Upper lobe of right lung (tissue), 1 donor: ENCODE measurements at places on chromosomes 7 and 10. TPM values are rescaled to one million over a fixed set of nuclear protein-coding genes. Genes with fewer than 3 reads are reported as not detected.
A peak's percentile ranks its signal among the peaks of the same experiment; 100 is the strongest.

GRCh38 chr10:31352436-31353226 is 33.6 kb downstream of the ZEB1 start:
- no peak overlapping the region for H3K27ac ChIP-seq
- H3K4me3 ChIP-seq = no peak overlapping the region
- H3K27me3 ChIP-seq = no peaks in the 10 kb centered on the region
- H3K36me3 ChIP-seq = no peaks in the 10 kb centered on the region
- no peak for DNase-seq

DNA sequence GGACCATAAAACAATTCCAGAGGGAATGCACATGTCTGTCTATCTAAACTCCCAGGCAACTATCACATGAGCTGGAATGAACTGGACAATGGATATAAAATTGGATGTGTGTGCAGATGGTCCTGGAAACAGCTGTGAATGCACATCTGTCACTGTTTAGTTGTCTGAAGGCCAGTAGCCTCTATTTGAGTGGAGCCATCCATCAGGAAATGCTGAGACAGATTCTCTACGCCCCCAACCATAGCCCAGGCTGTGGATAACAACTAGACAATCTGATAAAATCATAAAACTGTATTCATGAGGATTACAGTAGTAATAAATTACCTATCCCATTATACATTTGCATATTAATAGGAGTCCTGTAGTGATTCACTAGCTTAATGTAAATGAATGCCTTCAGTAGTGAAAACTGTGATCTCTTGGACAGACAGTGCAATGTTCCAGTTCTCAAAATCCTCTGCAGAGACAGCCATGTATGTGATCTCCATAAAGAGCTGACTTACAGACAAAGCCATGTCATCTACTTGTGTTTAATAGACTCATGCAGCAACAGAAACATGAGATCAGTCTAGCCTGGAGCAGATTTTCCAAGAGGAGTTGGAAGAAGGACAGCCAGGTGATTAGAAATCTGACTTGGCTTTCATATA is 907.6 kb downstream of the KCNMA1 start:
- H3K4me1 ChIP-seq = no peaks in the 10 kb centered on the region
- H3K36me3 ChIP-seq = no peaks in the 10 kb centered on the region
- H3K27ac ChIP-seq = no peak overlapping the region

GRCh38 chr7:143104759-143105158 is 27.1 kb upstream of the PIP start:
- no peak overlapping the region for H3K27ac ChIP-seq
- H3K4me1 ChIP-seq = no peaks in the 10 kb centered on the region
- no peaks in the 10 kb centered on the region for H3K36me3 ChIP-seq
- DNase-seq = no peak

DNA sequence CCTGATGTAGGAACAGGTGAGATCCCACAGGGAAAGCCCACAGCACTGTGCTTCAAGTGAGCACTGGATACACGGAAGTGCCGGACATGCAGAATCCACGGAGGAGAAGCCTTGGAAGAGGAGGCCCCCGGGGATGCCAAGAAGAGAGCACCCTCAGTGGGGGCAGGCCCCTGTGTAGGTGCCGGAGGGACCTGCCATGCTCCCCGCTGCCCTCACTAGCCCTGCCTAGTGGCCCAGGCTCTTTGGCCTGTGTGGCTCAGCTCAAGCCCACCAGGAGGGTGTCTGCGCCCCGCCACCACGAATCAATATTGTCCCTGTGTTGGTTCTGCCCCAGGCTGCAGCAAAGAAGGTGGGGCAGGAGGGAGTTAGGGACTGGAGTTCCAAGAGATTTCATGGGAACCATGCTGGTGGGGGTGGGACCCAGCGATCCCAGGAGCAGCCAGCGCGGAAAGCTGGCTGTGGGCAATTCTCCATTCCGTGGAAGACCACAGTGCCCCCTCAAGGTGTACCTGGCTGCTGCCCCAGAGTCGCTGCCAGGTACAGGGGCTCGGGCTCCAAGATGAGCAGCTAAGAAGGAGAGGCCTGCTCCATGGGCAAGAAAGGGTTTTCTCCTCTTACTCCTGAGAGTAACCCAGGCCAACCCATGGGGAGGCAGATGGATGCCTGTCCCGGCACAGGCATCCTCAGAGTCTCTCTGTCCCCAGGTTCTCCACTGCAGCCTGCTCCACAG is 34.9 kb upstream of the LEP start:
- no peak for DNase-seq
- H3K4me3 ChIP-seq = no peak overlapping the region
- H3K36me3 ChIP-seq = no peaks in the 10 kb centered on the region
- peaks cover 6% of the 10 kb centered on the region for H3K4me1 ChIP-seq
- H3K27me3 ChIP-seq = peaks cover 61% of the 10 kb centered on the region

DNA sequence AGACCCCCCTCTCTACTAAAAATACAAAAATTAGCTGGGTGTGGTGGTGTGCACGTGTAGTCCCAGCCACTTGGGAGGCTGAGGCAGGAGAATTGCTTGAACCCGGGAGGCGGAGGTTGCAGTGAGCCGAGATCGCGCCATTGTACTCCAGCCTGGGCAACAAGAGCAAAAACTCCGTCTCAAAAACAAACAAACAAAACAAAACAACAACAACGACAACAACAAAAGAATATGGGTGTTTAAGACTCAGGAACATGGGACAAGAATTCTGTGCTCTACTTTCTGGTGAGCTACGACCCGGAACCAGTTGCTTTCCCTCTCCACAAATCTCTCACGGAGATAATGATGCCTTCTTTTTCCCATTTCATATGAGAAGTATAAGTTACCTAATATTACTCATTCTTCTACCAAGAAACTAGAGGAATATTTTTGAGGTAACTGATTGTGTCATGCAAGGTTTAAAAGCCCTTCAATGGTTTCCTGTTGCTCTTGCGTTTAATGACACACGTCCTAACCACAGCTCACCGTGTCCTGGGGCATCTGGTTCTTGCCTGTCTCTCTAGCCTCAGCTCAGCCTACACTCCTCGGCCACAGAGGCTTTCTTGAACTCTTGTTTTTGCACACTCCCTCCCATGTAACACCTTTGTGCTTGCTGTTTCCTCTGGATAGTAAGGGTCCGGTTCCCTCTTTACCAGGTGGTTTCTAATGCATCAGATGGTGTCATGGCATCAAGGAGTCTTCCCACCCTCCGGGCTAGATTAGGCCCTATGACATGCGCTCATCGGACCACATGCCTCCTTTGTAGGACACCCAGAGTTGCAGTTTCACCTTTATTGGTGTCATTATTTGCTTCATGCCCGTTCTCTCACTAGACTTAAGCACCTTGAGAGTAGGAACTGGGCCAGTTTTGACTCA is 67.5 kb downstream of the PFKFB3 start:
- no peaks in the 10 kb centered on the region for H3K27me3 ChIP-seq
- peak overlapping the region; percentile 68 for H3K27ac ChIP-seq
- no peaks in the 10 kb centered on the region for H3K36me3 ChIP-seq
- H3K4me1 ChIP-seq = peaks cover 14% of the 10 kb centered on the region

DNA sequence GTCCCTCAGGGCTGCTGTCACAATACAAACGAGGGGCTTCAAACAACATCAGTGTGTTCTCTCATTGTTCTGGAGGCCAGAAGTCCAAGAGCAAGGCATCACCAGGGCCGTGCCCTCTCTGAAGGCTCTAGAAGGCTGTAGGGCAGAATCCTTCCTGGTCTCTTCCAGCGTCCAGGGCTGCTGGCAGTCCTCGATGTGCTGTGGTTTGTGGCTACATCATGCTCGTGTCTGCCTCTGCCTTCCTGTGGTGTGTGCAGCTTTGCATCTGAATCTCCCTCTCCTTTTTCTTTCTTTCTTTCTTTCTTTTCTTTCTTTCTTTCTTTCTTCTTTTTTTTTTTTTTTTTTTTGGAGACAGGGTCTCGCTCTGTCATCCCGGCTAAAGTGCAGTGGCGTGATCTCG is 103.5 kb downstream of the INSYN2A start:
- no peaks in the 10 kb centered on the region for H3K27me3 ChIP-seq
- H3K4me1 ChIP-seq = no peaks in the 10 kb centered on the region
- peaks cover 7% of the 10 kb centered on the region for H3K36me3 ChIP-seq
- H3K4me3 ChIP-seq = no peak overlapping the region

DNA sequence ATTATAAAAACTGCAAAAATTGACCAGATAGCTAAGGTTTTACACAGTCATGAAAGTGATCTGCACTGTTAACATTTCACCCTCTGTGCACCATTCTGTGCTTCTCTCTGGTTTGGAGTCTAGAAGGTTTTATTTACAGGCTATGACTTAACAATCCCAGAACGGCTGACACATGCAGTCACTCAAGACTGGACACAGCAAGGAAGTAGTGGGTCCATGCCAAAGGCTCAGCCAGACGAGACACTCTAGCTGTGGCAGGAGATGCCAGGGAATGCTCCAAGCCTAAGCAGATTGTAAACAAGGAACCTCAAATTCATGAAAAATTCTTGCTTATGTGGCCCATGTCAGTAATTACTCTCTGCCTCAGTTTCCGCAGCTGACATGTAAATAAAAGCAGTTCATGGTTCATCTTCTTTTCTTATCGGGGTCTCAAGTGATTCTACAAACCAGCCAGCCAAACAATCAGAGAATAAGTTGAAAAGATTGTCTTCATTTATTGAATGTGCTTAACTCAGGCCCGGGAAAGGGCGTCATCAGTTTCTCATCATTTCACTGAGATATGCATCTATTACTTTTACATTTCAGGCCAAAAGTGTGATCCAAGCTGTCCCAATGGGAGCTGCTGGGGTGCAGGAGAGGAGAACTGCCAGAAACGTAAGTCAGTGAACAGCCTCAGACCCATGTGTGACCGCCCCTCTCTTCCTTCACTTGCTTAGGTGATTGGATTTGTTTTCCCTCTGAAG is 132.1 kb downstream of the EGFR start:
- no peaks in the 10 kb centered on the region for H3K4me1 ChIP-seq
- no peak overlapping the region for H3K27ac ChIP-seq
- peaks cover 65% of the 10 kb centered on the region for H3K36me3 ChIP-seq
- DNase-seq = no peak
- no peaks in the 10 kb centered on the region for H3K27me3 ChIP-seq

DNA sequence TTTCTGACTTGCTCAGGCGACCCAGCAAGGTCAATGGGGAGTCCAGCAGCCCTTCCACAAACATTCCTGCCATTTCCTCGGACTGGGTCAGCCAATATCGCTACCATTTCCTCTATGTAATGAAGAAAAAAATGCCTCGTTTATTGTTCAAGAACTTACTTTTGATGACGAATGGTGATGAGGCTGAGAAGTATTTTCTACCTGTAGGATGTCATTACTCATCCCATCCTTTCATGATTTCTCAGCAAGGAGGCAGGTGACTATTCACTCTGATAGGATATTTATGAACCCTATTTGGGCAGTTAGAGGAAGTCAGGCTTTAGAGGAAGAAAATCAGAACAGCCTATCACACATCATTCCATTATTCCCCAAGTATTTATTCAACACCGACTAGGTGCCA is 178.6 kb downstream of the FANK1 start:
- no peaks in the 10 kb centered on the region for H3K36me3 ChIP-seq
- H3K4me1 ChIP-seq = no peaks in the 10 kb centered on the region
- no peak for DNase-seq
- H3K4me3 ChIP-seq = no peak overlapping the region
- H3K27ac ChIP-seq = no peak overlapping the region

GRCh38 chr10:22652988-22653481 is 61.3 kb downstream of the PIP4K2A start:
- no peaks in the 10 kb centered on the region for H3K27me3 ChIP-seq
- no peaks in the 10 kb centered on the region for H3K36me3 ChIP-seq
- H3K4me1 ChIP-seq = peaks cover 76% of the 10 kb centered on the region
- no peak overlapping the region for H3K27ac ChIP-seq
- no peak for DNase-seq
- H3K4me3 ChIP-seq = no peak overlapping the region

GRCh38 chr7:89849052-89849451 is 305.2 kb upstream of the STEAP1 start:
- no peak overlapping the region for H3K27ac ChIP-seq
- no peaks in the 10 kb centered on the region for H3K36me3 ChIP-seq
- no peak for DNase-seq
- no peaks in the 10 kb centered on the region for H3K27me3 ChIP-seq
- H3K4me3 ChIP-seq = no peak overlapping the region
- no peaks in the 10 kb centered on the region for H3K4me1 ChIP-seq

DNA sequence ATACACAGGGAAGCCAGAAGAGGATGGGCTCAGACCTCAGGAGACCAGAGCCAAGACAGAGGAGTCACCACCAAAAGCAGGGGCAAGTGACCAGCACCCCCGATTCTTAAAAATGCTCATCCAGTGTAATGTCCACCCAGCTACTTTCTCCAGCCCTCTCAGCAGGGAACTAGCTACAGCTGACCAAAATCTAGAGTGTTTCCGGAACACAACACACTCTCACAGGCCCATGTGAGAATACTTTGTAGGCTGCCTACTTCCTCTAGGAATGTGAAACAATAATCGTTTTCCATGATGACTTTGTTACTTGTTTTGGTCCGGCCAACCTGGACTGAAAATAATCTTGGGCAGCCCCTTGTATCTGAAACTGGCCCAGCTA is 14.5 kb downstream of the PSAP start:
- H3K27me3 ChIP-seq = no peaks in the 10 kb centered on the region
- DNase-seq = no peak

GRCh38 chr7:94244760-94245159 is 149.9 kb upstream of the COL1A2 start:
- no peaks in the 10 kb centered on the region for H3K27me3 ChIP-seq
- H3K4me3 ChIP-seq = no peak overlapping the region
- H3K4me1 ChIP-seq = no peaks in the 10 kb centered on the region
- H3K27ac ChIP-seq = no peak overlapping the region
- H3K36me3 ChIP-seq = no peaks in the 10 kb centered on the region

The NYAP1 gene
- total RNA-seq = 0.55 TPM

The ASZ1 gene
- not detected for total RNA-seq

The MKX gene
- 1.7 TPM for total RNA-seq

The SUN3 gene
- not detected for total RNA-seq

The TNS3 gene
- 168 TPM for total RNA-seq

The TEX36 gene
- total RNA-seq = not detected

The INSIG1 gene
- 90.7 TPM for total RNA-seq
